Activated T-cell treated with anti-CD3 and anti-CD28 coated beads, Interleukin-2, amount 50 U/mL, for 72 hours (primary cell): ENCODE measurements at places on chromosomes 3 and 15.

DNA sequence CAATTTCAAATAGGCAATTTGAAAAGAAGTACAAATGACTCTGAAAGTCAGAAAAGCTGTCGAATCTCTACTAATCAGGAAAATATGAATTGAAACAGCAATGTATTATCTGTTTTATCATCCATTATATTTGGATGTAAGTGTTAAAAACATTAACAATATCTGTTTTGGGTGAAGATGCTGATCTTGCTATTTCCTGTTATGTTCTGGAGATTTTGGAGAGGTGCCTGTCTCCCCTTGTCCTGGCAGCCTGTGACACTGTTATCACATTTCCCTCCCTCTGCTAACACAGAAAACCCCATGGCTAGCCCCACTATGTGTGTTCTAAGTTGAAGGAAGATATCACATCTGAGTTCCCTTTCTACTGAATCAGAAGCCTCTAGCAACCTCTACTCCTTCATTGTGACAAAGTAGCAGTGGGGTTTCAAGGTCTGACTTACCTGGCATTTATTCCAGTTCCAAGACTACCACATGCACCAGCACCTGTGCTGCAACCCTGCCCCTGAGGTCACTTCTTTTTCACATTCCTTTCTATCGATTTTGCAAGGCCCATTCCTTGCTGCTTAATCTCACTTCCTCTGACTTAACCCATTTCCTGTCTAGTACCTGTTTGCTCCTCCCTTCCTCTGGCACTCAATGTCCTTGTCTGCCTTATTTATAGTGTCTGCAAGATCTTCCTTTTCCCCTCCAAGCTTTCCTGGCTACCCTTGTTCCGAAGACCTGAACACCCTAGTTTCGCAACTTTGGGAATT is 95.5 kb upstream of the COL8A1 start:
- DNase-seq: no peak

GRCh38 chr3:3221528-3221927 is 42.0 kb upstream of the CRBN start:
- no peak for DNase-seq

DNA sequence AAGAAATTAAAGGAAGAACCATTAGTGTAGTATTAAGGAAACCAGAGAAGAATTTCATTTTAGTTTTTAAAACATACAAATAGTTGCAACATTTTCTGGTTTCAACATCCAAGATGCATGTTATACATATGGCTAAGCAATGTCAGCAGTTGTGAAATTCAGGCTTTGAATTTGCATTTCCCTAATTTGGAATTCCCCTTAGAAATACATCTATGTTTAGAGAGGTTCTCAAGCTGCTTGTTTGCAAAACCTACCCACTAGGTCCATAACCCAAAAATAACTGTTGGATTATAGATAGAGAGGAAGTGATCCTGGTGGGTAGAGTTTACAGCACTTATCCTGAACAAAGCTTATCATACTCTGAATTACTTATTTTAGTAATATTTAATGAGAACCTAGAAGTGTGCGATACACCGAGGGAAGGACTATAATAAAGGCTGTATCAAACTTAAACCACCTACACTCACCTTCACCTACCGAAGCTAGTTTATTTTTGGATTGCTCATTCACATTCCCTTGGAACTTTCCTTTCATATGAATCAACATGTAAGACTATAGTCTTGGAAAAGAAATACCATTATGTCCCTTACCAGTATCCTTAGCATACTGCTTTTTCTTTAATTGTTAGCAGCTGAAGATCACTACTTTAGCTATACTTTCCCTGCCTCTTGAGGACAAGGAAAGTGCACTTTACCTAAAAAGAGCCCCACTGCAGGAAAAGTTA is 60.6 kb downstream of the CHAC1 start:
- no peak for DNase-seq

- DNase-seq: no peak
Observed at GRCh38 chr3:24336101-24336500, 158.5 kb downstream of the THRB start.

DNA sequence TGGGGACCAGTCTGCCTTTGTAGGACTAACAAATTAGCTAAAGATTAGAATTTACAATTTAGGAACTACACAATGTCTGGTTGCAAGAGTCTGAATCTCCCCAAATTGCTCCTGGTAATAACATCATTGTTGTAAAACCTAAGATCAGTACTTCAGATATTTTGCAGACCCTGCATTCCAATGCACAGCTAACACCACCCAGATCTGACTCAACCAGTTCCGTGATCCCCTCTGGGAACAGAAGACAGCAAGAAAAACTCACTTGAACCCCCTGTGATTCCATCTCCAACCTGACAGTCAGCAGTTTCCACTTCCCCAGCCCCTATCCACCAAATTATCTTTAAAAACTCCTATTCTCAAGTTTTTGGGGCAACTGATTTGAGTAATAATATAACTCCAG is 201.9 kb upstream of the ARPP21 start:
- DNase-seq: no peak

- no peak for DNase-seq
Observed at GRCh38 chr15:66461917-66462316, 35.6 kb downstream of the SNAPC5 start.

DNA sequence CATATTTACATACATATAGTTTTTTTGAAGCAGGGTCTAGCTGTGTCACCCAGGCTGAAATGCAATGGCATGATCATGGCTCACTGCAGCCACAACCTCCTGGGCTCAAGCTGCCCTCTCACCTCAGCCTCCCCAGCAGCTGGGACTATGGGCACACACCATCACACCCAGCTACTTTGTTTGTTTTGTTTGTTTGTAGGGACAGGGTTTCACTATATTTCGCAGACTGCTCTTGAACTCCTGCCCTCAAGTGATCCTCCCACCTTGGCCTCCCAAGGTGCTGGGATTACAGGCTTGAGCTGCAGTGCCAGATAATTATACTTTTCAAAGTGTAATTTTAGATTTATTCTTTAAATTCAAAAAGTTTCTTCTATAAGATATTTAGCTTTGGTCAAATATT is 10.2 kb downstream of the GTF2A2 start:
- DNase-seq: no peak

GRCh38 chr3:21747376-21747775 is 3.6 kb downstream of the ZNF385D start:
- DNase-seq: no peak

GRCh38 chr3:44510000-44510368 is 32.5 kb upstream of the ZNF445 start:
- no peak for DNase-seq

DNA sequence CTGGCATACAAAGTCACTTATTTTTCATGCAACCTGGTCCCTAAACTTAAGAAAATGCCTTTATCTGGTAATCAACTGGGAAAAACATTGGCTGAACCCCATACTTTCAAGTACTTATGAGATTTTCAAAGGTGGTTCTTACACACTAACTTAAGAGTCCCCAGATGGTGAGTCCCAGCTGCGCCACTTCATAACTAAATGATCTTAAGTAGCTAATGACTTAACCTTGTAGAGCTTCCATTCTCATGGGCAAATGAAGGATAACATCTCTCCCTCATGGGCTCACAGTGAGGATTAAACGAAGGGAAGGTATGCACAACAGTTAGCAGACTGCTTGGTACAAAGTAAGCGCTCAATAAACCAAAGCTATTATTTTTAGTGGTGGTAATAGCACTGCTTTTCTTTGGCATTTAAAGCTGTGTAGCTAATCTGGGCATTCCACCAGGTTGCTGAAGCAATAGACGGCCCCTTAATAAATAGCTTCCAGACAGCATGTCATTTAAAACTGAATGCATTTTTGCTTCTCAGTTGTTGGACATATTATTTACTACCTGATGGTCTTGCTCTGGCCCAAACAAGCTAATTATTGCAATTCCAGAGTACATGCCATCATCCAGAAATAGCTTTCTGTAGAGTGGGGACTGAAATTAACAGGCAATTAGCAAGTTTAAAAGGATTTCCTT is 55.4 kb downstream of the LIPC start:
- DNase-seq: no peak

DNA sequence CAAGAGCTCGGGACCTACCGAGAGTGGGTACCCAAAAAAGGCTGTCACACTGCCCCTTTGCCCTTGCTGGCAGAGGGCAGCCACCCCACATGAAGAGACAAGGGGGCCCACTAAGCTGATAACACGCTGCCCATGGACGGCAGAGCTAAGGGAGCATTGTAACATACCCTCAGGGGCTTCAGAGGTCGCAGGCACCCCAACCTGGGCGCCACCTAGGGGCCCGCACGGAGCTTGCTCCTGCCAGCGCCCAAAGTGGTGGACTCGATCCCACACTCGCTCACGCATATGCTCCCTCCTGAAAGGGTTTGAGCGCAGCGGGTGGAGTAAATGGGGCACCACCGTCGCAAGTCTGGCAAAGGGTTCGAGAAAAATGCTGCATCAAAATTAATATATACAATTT is 975.4 kb downstream of the ZPLD1 start:
- DNase-seq: no peak

DNA sequence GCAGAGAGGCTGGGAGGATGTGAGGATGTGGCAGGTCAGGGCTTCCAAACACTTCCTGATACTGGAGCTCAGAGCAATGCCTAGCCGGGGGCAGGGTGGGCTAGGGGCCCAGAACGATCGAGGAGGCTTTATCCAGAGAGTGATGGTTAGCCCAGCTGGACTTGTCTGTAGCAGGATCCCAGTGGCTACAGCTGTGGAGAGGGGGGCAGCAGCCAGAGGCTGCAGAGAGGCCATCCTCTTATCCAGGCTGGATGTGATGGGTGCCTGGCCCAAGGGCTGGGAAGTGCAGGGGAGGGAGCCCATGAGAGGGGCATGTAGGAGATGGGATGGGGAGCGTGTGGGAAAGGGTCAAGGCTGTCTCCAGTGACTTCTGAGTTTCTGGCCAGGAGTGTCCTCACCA is 4.6 kb downstream of the PARP3 start:
- no peak for DNase-seq

- DNase-seq: no peak
Observed at GRCh38 chr3:104388619-104389018, 978.1 kb upstream of the ALCAM start.

GRCh38 chr3:10815487-10815886 is 541 bp upstream of the SLC6A11 start:
- DNase-seq: no peak

GRCh38 chr15:70720228-70721016 is 42.9 kb downstream of the UACA start:
- DNase-seq: no peak

DNA sequence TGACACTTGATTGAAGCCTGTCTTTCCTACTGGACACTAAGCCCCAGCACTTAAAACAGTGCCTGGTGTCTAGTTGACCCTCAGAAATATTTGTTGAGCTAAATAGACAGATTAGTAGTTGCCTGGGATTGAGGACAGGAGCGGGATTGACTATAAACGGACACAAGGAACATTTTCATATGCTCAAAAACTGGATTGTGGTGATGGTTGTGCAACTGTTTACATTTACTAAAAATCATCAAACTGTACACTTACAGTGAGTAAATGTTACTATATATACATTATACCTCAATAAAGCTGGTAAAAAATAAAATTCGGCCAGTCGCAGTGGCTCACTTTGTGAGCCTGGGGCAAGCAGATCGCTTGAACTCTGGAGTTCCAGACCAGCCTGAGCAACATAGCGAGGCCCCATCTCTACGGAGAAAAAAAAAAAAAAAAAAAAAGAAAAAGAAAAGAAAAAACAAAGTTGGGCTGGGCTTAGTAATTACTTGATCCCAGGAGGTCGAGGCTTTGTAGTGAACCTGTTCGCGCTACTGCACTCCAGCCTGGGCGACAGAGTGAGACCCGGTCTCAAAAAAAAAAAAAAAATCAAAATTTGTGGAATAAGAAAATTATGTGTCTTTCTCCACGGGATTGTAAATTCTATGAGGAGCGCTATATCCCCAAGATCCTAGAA is 632 bp upstream of the IDH3A start:
- DNase-seq: no peak

DNA sequence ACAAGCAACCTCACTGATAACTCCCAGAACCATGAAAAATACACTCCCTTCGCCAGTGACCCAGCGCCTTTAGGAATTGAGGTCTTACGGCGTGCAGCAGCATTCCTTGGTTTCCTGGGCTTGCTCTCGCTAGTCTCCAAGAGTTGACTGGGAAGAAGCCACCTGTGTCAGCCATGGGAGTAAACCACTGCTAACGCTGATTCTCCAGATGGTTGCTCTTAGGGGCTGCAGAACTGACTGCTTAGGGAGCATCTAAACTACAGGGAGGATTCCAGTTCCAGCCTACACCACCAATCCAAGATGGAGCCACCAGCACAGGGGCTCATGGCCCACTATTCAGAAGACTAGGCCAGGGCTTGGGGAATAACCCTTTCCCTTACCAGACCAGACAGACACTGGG is 2.4 kb downstream of the RBPMS2 start:
- no peak for DNase-seq

DNA sequence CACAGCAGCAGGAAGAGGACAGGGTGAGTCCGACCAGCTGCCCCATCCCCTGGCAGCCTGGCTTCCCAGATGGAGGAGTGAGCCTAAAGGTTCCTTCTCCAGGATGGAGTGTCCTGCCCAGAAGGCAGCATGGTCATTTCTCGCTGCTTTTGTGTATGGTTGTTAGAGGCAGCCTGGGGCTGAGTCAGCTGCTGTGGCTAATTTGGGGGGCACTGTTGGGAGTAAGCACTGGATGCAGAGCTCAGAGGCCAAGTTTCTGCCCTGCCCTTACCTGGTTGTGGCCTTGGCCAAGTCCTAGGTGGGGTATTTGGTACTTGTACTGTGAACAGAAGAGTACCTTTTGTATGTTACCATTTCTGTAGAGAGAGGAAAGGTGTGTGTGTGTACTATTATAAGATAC is 78.6 kb downstream of the ADAMTS7 start:
- no peak for DNase-seq

- DNase-seq: no peak
Observed at GRCh38 chr3:172905451-172905850, 154.9 kb downstream of the ECT2 start.

DNA sequence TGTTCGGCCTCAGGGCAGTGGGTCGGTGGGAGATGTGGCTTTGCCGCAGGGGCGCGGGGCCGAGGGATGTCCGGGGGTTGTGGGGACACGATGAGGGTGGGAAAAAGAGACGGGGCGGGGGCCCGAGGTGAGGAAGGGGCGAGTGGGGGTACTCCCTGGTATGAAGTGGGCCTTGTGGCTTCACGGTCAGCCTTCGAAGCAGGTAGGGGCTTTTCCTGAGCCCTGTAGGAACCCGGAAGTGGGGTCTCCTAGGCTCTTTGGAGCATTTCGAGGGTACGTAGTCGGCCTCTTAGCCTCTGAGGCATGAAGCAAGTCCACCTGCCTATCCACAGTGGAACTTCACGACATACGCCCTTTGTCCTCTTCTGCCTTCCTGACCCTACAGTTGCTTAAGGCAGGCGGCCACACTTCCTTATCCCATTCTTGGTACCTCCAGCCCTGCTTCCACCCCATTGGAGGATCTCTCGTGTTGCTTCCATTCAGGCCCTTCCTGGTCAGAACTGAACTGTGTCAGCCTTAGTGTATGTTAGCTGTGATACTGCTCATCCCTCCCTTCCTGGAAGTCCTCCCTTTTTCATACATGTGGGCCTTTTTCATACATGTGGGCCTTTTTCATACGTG is 389 bp downstream of the ARPC4 start:
- DNase-seq: peak; percentile 39

GRCh38 chr3:48410205-48411040 is 19.5 kb downstream of the PLXNB1 start:
- no peak for DNase-seq
